D341Med (cell line): ENCODE measurements at places on chromosomes 1 and 21.

DNA sequence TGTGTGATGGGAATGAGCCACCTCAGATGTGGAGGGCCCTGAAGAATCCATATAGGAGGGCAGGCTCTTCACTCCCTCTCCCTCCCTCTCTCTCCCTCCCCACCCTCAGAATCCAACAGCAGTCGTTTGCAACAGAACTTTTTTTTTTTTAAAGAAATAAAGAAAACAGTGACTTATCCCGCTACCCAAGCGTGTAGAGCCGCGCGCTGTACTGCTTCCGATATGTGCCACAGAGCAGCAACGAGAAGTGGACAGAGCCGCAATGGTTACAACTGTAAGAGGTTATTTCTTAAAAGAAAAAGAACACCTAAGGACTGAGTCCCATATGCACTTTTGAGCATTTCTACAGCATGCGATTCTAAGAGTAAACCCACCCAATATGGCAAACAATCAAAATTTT, 7.4 kb upstream of the NADK start:
- DNase-seq, result no peak

DNA sequence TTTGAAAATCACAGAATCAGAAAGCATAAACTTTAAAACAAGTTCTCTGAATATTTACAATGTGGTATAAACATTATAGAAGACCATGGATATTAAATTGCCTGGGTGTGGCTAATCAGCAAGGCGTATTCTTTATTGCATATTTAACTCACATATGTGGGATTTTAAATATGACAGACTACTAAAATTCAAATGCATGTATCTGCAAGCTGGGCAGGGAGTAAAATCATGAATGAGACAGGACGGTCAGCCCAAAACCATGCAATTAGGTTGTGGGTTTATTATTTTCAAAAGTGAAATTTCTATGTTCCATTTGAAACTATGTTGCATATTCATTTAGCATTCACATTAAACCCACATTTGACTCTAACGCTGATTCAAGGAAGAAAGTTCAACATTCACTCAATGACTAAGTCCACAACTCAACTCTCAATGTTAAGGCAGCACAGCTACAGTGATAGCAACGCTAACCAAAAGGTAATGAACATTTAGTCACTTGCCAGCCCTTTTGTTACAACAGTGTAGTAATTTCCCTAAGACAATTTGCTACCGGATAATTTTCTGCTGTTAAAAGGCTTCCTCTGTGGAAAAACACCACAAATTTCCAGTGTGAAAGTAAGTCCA, 6.3 kb upstream of the SYNJ1 start:
- no peak for DNase-seq

GRCh38 chr1:178541829-178542553, 29.1 kb downstream of the TEX35 start:
- peak; percentile 73 for DNase-seq

GRCh38 chr1:150836129-150836773, 28.2 kb upstream of the CTSK start:
- DNase-seq, result no peak

- DNase-seq, result no peak
These were observed 1.1 kb upstream of the NENF start for GRCh38 chr1:212431644-212432043.

DNA sequence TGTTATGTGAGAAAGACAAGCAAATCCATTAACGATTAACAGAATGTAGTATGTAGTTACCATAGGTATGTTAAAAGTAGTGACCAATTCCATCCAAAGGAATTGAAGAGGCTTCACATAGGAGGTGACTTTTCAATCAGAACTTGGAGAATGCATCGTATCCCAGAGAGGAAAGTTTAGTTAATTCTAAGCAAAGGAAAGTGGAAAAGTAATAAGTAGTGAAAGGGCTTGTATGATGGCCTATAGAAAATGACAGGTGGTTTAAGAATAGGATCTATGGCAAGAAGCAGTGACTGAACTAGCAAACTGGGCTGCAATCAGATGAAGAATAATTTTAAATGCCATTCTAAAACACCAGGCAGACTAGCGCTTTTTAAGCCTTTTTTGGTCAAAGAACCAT, 16.6 kb downstream of the SCMH1 start:
- DNase-seq, result no peak

GRCh38 chr1:166164995-166165660, 1.7 kb downstream of the FAM78B start:
- DNase-seq, result peak; percentile 85

GRCh38 chr21:16264319-16264718, 534.5 kb downstream of the USP25 start:
- no peak for DNase-seq

GRCh38 chr21:26717146-26717739, 128.0 kb downstream of the ADAMTS1 start:
- peak; percentile 27 for DNase-seq

DNA sequence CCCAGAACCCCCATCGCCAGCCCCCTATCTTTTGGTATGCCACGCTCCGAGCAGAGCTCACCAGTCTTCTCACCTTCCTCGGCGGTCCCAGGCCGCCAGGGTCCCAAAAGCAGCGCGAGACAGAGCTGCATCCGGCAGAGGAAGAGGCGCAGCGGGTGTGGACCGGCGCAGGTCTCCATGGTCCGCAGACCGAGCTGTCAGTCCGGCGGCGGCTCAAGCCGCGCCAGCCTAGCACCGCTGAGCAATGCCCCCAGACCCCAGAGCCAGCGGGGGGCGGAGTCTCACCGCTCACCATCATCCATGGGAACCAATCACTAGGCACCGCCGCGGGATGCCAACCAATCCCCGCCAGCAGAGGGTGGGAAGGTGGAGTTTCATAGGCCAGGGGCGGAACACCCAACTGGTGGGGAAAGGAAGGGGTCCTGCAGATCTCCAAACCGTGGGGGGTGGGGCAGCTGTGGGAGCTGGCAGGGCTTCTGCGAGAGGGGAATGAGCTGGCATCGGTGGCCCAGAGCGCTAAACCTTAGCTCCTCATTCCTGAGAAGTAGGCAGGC, at the start of gene EPHA10:
EPHA10 (minus strand) TSS at position 233 of the 554 bp plus-strand sequence; CDS start at position 179, 54 bp downstream.
- peak; percentile 81 for DNase-seq

GRCh38 chr1:178142806-178143205, 48.9 kb downstream of the RASAL2 start:
- DNase-seq, result peak; percentile 29

- DNase-seq, result no peak
These were observed 90.8 kb upstream of the SLC25A33 start for GRCh38 chr1:9448132-9449109.

DNA sequence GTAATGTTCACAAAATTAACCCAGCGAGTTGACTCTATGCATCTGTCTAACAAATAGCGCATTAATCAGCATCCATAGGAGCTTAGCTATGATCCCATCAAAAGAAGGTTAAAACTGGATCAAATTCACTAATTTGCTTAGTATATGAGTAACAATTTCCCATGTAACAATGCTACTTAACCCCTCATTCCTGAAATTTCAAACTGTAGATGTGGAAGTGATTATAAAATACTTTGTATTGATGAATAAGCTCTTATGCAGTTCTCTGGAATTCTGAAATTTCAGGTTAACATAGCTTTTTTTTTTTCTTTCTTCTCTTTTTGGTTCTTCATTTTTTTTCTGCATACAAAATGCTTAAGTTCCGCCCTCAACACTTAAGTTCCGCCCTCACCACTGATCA, 1272.7 kb downstream of the KCNT2 start:
- no peak for DNase-seq

- no peak for DNase-seq
These were observed 48.0 kb upstream of the ITPKB start for GRCh38 chr1:226787071-226787470.

DNA sequence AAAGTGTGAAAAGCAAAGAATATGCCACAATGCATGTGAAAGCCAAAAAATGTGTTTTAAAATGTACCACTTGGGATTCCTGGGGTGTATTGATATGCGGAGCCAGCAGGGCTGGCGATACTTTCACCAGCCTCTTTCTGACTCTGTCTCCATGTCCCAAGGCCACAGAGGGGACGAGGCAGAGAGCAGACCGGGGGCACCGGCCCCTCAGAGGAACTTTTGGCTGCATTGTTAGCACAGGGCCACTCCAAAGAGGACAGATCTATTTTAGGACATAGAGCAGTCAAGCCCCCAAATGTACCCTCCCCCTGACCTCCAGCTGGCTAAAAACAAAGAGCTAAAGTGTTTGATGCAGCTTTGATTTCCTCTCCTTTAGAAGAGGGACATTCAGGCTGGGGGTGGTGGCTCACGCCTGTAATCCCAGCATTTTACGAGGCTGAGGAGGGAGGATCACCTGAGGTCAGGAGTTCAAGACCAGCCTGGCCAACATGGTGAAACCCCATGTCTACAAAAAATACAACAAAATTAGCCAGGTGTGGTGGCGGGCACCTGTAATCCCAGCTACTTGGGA, 25.6 kb upstream of the ZNF436 start:
- no peak for DNase-seq

DNA sequence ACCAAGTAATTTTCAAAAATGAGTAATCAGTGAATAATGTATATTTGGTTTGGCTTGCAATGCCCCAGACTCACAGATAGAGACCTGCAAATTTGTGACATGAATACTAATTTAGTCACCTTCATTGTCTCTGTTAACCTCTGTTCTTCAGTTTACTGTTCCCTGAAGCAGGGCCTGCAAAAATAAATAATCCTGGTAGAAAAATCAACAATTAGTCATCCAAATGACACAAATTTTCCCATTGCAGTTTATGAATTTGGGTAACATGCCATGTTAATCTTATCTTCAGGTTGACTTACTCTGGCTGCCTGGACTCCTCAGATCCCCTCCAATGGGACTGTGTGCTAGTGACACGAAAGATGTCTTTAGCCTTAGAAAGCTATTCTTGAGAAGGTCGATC, 289.5 kb downstream of the PAPPA2 start:
- DNase-seq, result no peak

GRCh38 chr1:88741413-88741812, 57.3 kb downstream of the PKN2 start:
- no peak for DNase-seq

DNA sequence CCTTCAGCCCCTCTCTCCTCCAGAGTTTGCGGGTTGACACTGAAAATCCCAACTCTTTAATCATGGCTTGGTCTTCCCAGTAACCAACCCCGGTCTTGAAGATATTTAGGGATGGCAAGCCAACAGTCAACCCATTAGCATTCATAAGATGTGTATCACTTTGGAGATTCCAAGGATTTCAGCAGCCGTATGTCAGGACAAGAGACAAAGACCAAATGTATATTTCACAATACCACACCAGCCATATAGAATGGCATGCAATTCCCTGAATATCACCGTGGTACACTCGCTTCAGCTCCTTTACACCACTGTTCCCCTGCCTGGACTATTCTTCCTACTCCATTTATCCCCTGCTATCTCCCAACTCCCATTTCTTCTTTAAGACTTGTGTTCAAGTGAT, 109.2 kb downstream of the CSMD2 start:
- DNase-seq, result no peak

DNA sequence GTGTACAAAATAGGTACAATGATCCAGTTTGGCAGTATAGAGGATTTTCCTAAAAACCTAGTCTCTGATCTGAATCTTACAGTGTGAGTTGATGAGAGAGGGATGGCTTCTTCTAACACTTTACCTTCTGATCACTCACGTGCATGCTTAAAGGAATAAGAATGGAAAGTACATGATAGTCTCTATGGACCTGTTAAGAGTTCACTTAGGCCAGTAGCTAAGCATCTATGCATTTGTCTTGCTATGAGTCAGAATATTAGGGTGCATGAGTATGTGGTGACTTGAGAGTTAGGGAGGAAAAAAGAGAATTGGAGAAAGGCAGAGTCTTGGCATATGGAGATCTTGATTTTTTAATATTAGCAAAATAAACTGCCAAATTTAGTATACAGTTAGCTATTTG, 206.3 kb downstream of the COL11A1 start:
- no peak for DNase-seq

- DNase-seq, result no peak
These were observed 13.2 kb downstream of the KRTAP26-1 start for GRCh38 chr21:30306884-30307283.

DNA sequence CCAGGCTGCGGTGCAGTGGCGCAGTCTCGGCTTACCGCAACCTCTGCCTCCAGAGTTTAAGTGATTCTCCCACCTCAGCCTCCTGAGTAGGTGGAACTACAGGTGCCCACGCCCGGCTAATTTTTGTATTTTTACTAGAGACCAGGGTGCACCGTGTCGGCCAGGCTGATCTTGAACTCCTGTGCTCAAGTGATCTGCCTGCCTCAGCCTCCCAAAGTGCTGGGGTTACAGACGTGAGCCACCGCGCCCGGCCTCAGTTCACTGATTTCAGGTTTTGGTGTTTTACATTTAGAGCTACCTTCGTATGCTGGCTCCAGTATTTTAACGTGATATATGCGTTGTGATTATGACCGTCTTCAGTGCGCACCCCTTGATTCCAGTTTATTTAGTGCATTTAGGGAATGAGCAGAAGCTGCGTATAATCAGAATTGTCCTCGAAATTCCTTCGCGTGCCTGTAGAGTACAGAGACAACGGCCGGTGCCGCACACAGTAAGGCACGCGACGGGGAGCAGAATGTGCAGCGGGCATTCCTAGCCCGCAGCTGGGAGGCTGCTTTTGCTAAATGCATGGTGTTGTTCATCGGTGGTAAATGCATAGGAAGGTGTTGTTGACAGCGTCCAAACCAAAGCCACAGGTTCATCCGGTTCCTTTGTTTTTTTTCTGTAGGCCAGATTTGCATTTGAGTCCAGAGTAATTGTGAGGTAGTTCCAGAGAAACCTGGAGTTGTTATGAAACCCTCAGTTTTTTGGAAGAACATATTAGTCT, 48.9 kb upstream of the DIP2A start:
- no peak for DNase-seq

GRCh38 chr1:117665556-117666270, 59.9 kb downstream of the TENT5C start:
- DNase-seq, result no peak
